ENCODE measurements at places on chromosomes 11 and 22.

GRCh38 chr22:21102659-21103267 lies 57.0 kb downstream of the LRRC74B start:
- peak; percentile 83 for DNase-seq

- DNase-seq: no peak
Observed at GRCh38 chr11:72630104-72630852, 43.9 kb downstream of the PDE2A start.

GRCh38 chr11:45028911-45029682 lies 78.4 kb upstream of the TP53I11 start:
- no peak for DNase-seq

DNA sequence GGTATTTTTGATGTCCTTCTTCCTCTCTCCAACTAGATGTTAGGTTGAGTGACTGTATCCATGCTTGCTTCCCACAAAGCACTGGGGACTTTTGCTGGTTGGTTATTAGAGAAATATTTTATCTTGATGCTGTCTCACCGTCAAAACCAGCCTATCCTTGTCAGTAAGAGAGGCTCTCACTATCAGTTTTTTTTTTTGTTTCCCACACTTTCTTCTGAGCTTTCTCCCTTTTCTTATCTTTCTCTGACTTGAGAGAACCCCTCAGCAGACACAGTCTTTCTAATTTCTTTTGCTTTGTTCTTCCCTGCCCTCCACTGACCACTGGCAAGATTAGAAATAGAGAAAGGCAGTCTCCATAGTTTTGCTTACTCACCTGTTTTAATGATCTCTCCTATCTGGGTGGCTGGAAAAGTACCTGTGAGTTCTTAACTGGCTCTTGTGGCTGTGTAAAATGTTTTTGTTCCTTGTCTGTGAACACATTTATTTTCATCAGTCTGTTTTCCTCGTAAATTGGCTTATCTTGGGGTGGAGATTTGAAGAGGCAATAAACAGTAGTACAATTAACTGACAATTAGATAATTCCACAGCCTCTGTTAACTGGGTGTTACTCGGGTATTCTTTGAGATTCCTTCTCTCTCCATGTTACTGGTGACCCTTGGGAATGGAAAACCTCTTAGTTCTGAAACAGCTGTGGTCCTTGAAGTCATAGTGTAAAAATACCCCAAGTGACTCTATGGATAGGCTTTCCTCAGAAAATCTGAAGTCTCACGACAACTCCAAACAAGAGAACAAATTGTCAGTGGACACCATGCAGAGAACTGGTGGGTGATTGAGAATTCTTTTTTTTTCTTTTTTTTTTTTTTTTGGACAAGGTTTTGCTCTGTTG lies at the start of gene NXPE1:
Gene NXPE1, minus strand, starts transcription at position 457 of the 886 bp plus-strand sequence. CDS start 8,680 bp downstream, outside the sequence.
- DNase-seq: no peak

- no peak for DNase-seq
Observed at GRCh38 chr11:84581083-84581482, 1046.1 kb downstream of the DLG2 start.

- no peak for DNase-seq
Observed at GRCh38 chr11:12417691-12418611, 40.6 kb downstream of the PARVA start.

DNA sequence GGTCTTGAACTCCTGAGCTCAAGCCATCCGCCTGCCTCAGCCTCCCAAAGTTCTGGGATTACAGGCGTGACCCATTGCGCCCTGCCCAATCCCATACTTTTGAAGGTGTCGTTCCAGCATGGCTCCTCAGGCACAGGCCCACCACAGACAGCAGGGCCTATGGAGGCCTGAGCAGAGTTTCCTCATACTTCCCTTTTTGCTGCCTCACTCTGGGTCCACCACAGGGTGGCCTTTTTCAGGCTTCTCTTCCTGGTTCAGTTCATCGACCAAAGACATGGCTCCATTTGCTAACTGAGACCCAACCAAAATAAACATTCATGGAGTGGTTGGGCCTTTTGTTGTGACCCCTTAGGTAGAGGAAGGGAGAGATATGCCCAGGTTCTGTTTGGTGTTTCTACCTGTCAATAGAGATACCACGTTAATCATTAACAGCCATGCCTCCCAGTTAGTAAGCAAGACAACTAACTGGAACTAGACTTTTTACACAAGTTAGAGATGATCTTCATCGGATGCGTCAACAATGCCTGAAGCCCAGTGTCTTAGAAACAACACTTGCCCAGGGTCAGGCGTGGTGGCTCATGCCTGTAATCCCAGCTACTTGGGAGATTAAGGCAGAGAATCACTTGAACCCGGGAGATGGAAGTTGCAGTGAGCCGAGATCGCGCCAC lies 35.1 kb downstream of the TRIOBP start:
- no peak for DNase-seq

GRCh38 chr11:129866311-129866710 lies 29.1 kb downstream of the NFRKB start:
- no peak for DNase-seq

DNA sequence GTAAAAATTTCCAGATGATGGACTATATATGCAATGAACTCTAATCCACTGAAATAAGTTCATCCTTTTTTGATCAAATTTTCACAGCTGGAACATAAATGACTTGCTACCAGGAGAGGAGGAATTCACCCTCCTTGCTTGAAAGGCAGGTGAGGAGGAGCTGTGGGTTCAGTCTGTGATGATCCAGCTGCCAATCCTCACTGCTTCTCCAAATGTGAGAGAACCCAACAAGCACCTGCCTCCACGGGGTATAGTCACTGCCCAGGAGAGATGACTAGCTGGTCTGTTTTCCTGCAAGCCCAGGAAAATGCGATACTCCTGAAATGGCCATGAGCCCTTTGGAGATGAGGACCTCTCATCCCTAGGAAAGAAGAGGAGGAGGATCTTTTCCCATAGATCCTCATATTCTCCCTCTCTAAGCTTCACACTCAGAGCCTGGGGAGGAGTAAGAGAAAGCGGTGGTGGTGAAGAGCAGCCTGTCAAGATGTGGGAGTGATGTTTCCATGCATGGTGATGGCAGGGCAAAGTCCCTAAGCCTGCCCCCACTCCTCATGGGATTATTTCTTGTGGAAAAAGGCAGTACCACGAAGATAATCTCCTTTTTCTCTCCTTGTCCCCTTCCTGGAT lies 77.9 kb upstream of the USP47 start:
- no peak for DNase-seq

GRCh38 chr22:43561415-43562178 lies 149.8 kb downstream of the MPPED1 start:
- no peak for DNase-seq

DNA sequence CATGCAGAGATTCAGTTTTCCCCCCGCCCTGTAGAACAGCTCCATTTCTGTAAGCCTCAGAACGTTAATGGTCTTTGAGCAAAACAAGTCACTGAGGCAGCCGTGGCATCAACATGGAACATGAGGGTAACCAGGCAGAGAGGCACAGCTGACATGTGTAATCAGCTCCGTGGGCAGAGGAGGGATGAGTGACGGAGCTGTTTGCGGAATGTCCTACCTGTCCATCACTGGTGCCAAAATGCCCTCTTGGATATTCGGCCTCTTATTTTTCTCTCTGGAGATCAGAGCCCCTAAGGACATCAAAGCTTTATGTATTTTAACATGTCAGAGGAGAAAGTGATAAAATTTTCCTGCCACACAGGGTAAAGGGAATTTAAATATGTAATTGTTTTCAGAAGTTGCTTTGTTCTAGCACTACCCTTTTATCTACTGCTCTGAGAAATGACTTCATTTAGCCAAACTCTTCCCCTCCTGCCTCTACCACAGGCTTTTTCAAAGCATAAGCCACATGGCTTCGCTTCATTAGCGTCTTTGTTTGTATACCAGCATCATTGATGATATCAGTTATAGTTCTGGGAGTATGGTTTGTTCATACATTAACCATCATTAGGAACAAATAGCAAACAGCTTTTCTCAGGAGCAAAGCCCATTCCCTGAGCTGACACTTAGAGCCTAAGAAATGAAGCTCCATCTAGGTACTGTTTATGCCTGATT lies 32.9 kb downstream of the C11orf71 start:
- no peak for DNase-seq

DNA sequence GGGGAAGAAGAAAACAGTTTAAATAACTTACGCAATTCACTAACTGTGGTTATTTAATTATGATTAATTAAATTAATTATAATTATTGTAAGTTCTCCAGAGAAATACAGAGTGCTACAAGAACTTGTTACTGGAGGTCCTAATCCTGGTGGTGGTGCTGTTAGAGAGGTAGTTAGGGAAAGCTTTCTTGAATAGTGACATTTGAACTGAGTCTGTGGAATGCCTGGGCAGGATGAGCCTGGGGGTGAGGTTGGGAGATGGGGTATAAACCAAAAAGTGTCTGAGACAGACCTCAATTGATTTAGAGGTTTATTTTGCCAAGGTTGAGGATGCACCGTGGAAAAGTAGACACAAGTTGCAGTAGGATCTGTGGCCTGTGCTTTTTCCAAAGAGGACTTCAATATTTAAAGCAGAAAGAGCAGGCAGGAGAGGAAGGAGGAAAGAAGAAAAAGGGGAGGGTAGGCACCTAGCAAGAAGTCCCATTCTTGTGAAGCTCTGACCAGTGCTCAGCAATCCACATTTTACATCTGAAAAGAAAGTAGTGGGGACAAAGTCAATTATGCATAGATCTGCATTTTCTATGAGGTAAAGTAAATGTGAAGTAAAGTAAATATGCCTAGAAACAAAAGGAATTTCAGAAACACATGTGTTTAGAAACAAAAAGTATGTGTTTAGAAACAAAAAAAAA lies 4.4 kb upstream of the ZNF202 start:
- DNase-seq: no peak

GRCh38 chr11:58301576-58301975 lies 33.5 kb upstream of the OR10W1 start:
- DNase-seq: no peak

DNA sequence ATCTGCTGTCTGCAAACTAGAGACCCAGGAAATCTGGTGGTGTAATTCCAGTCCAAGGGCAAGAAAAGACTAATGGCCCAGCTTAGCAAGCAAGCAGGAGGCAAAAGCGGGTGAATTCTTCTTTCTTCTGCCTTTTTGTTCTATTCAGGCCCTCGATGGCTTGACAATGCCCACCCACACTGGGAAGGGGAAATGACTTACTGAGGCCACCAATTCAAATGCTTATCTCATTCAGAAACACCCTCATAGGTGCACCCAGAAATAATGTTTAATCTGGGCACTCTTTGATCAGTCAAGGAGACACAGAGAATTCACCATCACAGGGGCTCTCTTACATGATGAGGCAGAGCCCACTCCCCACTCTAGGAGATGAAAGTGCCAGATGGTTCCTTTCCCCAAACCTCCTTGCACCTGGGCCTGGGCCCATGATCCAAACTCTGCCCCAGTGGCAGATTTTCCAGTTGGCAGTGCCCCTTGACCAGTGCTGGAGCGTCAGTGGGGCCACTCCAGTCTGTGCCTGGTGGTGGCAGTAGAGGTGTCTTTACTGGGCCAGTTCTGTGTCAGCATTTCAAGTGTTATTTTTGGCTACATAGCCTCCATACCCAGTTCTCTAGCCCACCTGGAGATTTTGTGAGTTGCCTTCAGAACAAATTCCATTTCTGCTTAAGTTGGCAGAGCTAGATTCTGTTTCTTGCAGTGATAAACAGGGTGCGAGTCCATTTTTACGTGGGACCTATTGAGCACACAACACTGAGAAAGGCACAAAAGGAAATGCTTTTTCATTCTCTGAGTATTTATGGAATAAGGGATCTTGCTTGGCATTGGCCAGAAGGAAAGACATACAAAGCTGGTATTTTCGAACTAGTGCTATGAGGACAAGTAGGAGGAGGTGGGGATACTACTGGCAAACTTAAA lies 7.5 kb downstream of the ELMOD1 start:
- no peak for DNase-seq

DNA sequence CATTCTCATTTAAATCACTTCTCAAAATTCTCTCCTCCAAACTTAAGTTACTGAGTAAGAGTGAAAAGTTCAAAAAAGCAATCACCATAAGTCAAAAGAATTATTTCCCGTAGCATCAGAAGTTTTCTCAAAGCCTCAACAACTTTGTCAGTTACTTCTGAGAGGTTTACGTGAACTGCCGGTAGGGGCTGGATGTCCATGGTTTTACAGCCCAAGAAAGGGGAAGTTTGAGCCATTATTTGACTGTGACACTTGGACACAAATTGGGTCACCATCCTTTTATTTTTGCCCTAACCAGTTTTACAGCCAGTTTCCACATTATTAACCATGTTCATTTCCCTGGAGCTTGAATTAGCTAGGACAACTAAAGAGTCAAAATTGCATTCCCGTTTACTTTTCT lies 7.5 kb downstream of the POU2AF3 start:
- no peak for DNase-seq

GRCh38 chr22:34114406-34114805 lies 194.1 kb upstream of the LARGE1 start:
- no peak for DNase-seq

- DNase-seq: peak; percentile 54
Observed at GRCh38 chr22:39117585-39118191, 20.6 kb downstream of the APOBEC3H start.

- no peak for DNase-seq
Observed at GRCh38 chr11:93984196-93984567, 37.0 kb upstream of the HEPHL1 start.

DNA sequence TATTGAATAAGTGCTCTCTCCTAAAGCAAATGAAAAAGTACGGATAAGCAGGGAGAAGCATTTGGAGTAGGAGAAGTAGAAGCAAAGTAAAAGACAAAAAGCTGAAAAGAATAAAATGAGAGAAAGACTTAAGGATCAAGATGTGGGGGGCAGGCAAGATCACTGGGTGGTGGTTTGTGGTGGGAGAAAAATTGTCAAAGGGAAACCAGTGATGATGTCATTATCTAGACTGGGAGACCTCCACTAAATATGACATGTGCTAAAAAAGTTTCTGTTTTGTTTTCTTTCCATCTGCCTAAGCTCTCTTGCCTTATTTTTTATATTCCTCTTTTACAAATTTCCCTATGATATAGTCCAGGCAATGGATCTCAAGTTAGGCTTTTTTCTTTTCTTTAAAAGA lies 14.8 kb upstream of the MAML2 start:
- DNase-seq: no peak

DNA sequence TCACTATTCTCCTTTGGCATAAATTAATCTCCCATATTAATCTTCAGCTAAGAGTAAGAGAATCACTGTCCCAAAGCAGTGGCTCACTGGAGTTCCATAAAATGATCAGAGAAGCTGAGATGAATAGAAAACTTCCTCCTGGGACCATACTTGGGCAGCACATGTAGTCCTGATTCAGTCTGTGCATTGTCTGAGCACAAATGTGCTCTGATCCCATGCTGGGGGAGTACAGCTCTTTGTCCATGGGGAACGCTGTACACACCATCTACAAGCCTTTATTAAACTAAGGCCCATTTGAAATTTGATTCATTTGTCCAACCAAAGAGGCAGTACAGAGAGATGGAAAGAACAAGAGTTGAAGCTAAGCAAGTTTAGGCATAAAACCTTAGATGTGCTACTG lies 147.4 kb upstream of the PGR start:
- no peak for DNase-seq

DNA sequence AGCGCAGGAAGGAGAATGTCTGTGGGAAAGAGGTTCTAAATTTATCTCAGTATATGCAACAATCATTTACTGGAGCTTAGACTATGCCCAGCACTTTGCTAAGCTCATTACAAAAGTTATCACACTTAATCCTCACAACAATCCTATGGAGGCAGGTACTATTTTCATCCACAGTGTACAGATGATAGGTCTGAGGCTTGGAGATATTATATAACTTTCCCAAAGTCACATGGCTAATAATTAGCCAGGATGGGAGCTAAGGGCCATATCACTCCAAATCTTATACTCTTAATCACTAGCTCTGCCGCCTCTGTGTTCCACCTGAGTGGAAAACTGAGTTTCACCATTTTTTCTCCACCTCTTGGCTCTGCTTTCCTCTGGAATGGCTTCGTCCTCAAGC lies 47.3 kb upstream of the CAPRIN1 start:
- no peak for DNase-seq

- no peak for DNase-seq
Observed at GRCh38 chr22:22697377-22698117, 53.1 kb downstream of the GGTLC2 start.

All from stimulated activated CD4-positive, alpha-beta T cell treated with anti-CD3 and anti-CD28 coated beads, Interleukin-15, amount 100 ng/mL, for 48 hours (primary cell).